ENCODE measurements at places on chromosomes 3 and 15.
A peak's percentile ranks its signal among the peaks of the same experiment; 100 is the strongest.

DNA sequence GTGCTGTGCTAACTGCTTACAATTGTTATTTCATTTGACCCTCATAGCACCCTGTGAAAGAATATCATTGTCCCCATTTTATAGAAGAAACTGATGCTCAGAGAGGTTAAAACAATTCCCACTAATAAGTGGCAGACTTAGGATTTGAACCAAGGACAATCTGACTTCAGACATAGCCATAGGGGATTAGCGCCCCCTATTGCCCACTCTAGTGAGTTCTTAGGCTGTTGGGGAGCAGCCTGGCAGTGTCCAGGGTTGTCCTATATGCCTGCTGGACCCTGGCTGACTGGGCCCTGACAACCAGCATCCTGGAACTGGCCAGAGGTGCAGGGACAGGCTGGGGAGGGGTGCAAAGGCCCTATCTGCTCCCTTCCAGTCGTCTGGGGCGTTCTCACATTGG lies 15.4 kb downstream of the DPH3 start:
- no peak for DNase-seq

DNA sequence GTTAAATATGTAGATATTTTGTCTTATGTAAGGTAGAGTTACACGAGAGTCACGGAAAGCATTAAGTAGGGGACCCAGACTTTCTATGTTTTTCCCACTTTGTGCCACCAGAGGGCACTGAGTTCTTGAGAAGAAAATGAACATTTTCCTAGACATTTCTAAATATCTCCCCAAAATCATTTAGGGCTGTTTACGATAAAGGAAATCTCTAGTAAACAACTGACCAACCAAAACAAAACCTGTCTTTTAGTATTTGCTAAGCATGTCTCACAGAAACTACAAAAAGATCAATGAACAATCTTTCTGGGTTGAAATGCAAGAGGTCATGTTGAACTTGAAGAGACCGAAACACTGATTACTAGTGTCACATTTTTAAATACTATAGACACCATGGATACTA lies 16.1 kb downstream of the POU1F1 start:
- DNase-seq: peak; percentile 78

DNA sequence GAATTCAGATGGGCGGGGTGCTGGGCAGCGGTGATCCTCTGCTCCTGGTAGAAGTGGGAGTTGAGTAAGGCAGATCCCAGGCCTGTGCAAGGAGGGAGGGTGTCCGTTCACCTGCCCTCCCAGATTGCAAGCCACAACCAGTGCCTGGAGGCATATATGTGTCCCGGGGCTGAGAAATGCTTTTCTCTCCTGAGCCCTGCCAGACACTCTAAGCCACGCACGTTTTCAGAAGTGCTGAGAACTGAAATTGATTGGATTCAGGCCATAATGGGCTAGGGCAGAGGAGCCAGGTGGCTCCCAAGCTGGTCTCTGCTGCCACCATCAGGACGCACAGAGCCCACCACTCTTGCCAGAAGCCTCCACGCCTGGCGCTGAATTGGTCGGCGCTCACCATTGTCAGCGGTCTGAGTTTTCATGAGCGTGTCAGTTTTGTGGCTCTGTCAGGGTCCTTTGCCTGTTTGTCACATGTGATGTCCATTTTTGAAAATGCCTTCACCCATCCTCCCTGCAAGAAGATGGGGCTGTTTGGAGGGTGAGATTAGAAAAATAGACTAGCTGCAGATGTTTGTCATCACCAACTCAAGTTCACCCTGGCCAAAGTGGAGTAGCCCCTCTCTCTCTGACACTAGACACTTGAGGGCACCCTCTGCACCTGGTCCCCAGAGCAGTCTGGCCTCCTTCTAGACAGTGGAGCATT lies 15.4 kb upstream of the BFSP2 start:
- peak; percentile 89 for DNase-seq

DNA sequence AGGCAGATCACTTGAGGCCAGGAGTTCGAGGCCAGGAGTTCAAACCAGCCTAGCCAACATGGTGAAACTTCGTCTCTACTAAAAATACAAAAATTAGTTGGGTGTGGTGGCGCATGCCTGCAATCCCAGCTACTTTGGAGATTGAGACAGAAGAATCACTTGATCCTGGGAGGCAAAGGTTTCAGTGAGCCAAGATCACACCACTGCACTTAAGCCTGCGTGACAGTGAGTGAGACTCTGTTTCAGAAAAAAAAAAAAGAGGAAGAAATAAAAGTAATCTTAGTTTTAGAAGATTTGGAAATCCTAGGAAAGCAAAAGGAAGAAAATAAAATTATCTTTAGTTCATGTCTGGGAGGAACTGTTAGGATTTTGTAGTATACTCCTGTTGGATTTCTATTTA lies 77.2 kb downstream of the IL12A start:
- DNase-seq: no peak

- DNase-seq: no peak
Measured at GRCh38 chr3:48208076-48208475, 15.2 kb upstream of the CAMP start.

DNA sequence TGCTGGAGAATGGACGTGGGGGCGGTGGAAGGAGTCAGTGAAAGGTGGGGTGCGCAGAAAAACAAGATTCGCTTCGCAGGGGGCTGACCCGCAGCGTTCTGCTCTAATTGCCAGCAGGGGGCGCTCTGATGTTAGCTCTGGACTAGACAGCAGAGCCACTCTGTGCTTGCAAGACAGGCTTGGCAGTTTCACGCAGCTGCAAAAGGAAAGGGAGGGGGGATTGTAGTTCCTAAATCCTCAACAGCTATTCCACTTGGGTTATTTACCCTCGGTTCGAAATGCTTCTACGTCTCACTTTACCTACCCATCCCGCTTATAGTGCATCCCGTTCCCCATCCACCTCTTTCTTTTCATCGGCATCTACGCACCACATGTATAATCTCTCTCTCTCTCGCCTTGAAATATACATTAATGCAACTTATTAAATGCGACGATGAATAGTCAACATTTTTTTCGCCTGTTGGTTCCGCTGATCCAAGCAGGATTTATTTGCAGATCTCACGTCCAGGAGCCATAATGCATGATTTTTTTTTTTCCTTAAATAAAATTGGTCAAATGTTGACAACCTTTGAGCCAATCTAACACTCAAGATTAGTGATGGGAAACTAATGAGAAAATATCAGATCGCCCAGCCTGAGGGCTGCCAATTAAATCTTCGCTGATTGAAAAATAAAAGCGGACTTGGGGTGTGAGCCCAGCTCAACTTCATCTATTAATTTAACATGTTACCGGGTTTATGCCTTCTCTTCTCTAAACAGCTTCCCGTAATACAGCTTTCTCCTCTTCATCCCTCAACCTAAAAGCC lies 216.4 kb downstream of the MEIS2 start:
- peak; percentile 94 for DNase-seq

DNA sequence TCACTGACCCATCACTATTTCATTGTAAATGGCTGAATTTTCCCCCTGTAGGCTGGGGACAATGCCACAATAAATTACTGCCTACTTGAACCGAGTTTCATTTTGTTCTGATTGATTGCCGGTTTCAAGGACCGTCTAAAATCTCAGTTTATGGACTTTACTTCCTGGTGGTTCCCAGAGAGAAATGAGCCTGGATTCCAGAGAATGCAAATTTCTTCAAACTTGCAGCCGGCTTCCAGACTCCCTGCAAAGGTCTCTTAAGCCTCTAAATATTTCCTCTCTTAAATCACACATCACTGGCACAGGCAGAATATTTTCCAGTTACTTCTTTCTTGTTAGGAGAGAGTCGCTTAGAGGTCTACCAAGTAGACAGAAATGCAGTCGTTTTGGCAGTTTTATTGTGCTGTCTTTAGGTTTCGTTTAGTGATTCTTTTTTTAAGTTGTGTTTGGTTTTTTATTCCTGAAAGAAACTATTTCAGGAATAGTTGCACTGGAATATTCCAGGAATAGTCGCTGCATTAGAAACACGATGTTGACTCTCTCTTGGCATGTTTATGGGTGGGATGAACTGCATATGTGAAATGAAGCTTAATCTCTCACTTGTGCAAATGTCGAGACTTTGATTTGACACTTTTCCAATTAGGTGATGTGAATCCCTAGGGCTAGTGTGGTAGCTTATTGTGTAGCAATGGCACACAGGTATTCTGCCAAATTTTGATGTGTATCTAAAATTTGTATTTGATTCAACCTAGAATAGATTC lies 284.1 kb upstream of the NR2E3 start:
- DNase-seq: peak; percentile 38

DNA sequence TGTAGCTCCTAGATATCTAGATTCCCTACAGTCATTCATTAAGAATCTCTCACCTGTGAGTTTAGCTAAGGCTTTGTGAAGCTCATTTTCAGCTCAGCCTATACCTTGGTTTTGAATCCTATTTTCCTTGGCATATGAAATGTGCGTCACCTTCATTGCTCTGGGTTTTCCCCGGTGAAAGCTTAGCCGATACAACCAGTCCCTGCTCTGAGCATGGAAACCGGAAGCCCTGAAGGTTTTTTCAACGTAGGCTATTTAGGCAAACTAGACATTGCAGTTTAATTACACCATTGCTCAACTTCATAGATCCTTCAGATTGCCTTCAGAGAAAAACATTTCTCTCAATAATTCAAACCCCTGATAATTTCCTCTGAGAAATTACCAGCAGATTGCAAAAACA lies 206.8 kb upstream of the TPRG1 start:
- DNase-seq: no peak

DNA sequence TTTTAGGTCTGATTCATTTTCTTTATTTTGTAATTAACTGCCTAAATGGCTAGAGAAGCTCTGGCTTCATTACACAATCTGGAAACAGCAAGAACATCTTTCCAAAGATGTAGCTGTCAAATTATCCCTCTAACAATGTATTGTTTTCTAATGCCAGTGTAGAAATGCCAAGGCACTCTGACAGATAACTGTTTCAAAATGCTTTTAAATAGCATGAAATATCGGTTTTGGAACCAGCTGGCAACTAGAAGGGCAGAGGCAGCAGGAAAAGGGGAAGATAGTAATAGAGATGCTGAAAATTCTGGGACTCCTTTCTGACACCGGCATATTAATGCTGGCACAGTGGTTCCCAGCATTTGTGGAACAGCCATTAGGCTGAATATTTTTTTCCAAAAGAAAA lies 26.1 kb downstream of the MORC1 start:
- DNase-seq: no peak

- DNase-seq: no peak
Measured at GRCh38 chr15:59200560-59200959, 6.1 kb upstream of the LDHAL6B start.

GRCh38 chr3:45779746-45780735 lies 16.3 kb downstream of the SLC6A20 start:
- no peak for DNase-seq

DNA sequence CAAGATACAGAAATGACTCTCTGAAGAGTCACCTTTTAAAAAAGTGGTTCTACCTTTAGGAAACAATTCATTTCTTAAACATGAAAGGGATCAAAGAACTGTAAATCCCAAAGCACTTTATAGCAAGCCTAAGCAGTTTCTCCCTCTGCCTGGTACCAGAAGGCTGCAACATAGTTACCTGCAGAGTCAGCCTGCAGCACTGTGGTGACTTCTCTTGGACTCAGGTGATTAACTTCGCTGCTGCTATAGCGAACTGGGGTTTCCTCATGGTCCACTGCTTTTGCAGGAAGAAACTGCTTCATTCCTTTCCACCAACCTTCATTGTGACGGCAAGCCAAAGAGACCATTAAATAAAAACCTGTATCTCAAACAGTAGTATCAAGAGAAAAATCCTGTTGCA lies 37.3 kb downstream of the ST3GAL6 start:
- no peak for DNase-seq

DNA sequence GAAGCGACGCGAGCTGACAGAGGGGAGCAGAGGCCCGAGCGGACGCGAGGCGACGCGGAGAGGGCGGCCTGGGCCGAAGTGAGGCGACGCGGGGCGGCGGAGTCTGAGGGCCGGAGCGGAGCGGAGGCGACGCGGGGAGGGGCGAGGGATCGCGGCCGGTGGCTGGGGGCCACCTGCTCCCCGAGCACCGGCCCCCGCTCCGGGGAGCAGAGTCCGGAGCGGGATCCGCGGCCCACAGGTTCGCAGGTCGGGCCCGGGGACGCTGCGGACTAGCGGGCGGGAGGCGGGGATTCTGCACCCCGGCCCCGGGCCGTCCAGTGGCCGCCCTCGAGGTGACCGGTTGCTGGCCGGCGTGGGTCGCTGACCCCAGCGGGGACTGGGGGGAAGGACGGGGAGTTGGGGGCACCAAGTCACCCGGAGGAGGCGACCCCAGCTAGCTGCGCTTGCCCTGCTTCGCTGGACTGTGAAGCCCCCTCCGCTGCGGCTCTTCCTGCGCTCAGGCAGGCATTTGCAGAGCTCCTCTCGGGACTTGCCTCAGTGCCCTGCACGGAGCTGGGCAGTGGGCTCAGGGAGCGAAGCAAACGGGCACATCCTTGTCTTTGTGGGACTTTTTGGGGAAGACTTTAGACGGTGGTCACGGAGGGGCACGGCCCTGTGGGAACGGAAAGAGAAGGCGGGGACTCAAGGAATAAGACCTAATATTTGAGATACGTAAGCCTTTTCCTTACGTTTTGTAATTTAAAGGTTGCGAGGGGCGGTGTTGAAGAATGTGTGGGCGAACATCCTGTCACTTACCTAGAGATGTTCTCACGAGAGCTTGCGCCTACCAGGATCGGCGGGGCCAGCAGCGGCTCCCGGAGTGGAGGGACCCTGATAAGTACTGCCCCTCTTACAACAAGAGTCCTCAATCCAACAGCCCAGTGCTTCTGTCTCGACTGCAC lies 566 bp downstream of the HMCES start:
- DNase-seq: peak; percentile 71

- DNase-seq: no peak
Measured at GRCh38 chr3:58180940-58181587, 29.7 kb downstream of the DNASE1L3 start.

GRCh38 chr3:10463533-10464434 lies 41.6 kb downstream of the ATP2B2 start:
- DNase-seq: no peak

DNA sequence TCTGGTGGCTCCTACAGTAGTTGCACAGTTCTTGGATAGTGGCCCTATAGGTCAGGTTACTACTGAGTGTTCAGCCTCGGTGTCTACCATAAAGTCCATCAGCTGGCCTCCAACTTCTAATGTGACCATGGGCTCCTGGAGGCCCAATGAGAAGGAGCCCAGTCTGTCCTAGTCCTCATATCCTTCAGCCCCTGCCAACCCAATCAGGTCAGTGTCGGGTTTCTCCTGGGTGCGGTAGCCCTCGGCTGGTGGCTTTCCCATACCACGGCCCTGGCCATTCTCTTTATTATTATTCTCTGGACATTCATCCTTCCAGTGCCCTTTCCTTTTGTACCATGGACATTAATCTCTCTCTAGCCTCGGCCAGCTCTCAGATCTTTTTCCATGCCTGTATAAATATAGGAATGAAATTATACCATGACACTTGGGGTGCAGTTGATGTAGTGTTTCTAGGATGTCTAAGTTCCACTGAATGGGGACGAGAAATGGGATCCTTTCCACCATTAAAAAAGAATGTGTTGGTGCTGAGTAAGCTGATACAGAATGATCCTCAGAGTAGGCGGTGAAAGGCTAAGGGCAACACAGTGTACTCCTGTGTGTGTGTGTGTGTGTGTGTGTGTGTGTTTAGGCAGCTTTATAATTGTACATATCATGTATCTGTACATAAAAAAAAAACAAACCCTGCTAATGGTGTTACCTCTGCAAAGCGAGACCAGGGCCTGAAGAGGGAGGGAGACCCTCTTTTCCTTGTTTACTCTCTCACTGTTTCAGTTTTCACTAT lies 19.3 kb upstream of the NOX5 start:
- DNase-seq: no peak

All from hepatocyte (in vitro differentiated cells).